Fibroblast of lung (primary cell): ENCODE measurements at places on chromosomes 6 and 20. TPM values are rescaled to one million over a fixed set of nuclear protein-coding genes. Genes with fewer than 3 reads are reported as not detected.

FAXC gene
- total RNA-seq, result 0.17 and 0.51 TPM in 2 replicates

ZBTB22 gene
- 23.6 and 31.2 TPM in 2 replicates for total RNA-seq

TGM3 gene
- total RNA-seq, result under 0.01 TPM in 1 of 2 replicates, not detected in the other

RGS17 gene
- total RNA-seq, result 5.9 and 10.2 TPM in 2 replicates

TRIM38 gene
- 14.4 and 14.5 TPM in 2 replicates for total RNA-seq

ZSCAN23 gene
- 4.9 and 5.1 TPM in 2 replicates for total RNA-seq

RNF146 gene
- 59.9 and 61.9 TPM in 2 replicates for total RNA-seq

HTR1E gene
- not detected in 2 replicates for total RNA-seq

EPB41L1 gene
- total RNA-seq, result 10.3 and 17.0 TPM in 2 replicates

C20orf144 gene
- under 0.01 and 0.17 TPM in 2 replicates for total RNA-seq

CD109 gene
- total RNA-seq, result 12.8 and 51.2 TPM in 2 replicates

ANGPT4 gene
- total RNA-seq, result under 0.01 TPM in 2 replicates

GPR6 gene
- total RNA-seq, result not detected in 2 replicates

EBF4 gene
- total RNA-seq, result 0.99 and 2.1 TPM in 2 replicates

TRIM10 gene
- total RNA-seq, result not detected in 2 replicates

RIPOR3 gene
- 4.1 and 4.9 TPM in 2 replicates for total RNA-seq

PAK5 gene
- not detected in 2 replicates for total RNA-seq

SLC32A1 gene
- not detected in 2 replicates for total RNA-seq

KCNQ2 gene
- not detected in 2 replicates for total RNA-seq

CITED2 gene
- 94.8 and 139 TPM in 2 replicates for total RNA-seq

JPH2 gene
- total RNA-seq, result 0.51 and 0.66 TPM in 2 replicates

FAM50B gene
- 11.6 and 15.7 TPM in 2 replicates for total RNA-seq

CGAS gene
- total RNA-seq, result 5.0 and 5.9 TPM in 2 replicates

EDN3 gene
- total RNA-seq, result not detected in 2 replicates

FAM83D gene
- 15.2 and 21.3 TPM in 2 replicates for total RNA-seq

TSPYL1 gene
- total RNA-seq, result 83.0 and 93.0 TPM in 2 replicates

SMIM28 gene
- not detected in 2 replicates for total RNA-seq

ARFGEF2 gene
- total RNA-seq, result 30.8 and 42.8 TPM in 2 replicates

TRIM40 gene
- total RNA-seq, result not detected in 2 replicates

TGM2 gene
- 58.6 and 103 TPM in 2 replicates for total RNA-seq

HSF2 gene
- total RNA-seq, result 24.9 and 31.5 TPM in 2 replicates

IL17A gene
- total RNA-seq, result not detected in 2 replicates

BIRC7 gene
- total RNA-seq, result not detected in 2 replicates

BPIFA1 gene
- not detected in 2 replicates for total RNA-seq

PRR18 gene
- not detected in 2 replicates for total RNA-seq

MMS22L gene
- 6.2 and 11.1 TPM in 2 replicates for total RNA-seq

KIF25 gene
- 0.26 and 0.33 TPM in 2 replicates for total RNA-seq

RBBP8NL gene
- total RNA-seq, result not detected in 2 replicates
